ENCODE measurements at places on chromosomes 12 and 14.

DNA sequence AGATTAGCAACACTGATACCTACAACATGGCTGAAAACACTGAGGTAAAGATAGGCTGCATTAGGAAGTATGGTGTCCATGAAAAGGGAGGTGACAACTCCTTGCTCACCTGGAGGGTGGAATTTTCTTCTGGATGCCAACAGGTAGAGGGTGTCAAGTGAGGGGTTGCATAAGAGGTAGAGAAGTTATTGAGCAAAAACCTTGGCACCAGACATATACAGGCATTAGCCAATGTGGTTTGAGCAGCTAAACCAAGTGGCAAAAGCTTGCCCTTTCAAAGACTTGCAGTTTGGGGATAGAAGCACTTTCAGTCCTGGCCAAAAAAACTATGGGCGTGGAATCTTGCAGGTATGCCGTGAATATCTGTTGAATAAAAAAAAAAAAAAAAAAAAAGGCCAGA lies 3.8 kb downstream of the RITA1 start:
- DNase-seq: no peak

- no peak for DNase-seq
Observed at GRCh38 chr12:91328451-91328850, 145.8 kb upstream of the DCN start.

DNA sequence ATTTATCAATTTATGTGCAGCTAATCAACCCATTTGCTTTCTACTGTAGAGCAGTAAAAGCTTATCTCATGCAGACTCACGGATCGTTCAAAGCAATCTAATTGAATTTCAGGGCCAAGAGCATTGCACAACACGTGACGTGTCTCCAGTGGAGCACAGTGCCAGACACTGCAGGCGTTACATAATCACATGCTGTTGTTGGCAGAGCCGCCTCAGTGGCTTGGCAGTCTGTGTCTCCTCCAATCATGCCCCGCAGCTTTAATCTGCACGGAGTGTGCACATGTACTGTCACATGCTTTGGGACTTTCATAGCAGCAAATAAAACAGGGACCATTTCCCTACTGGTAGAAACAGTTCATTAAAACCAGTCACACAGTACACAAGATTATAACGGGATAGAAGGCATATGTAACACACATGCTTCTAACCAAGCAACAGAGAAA lies 309.3 kb downstream of the ITPR2 start:
- DNase-seq: no peak

GRCh38 chr14:91303091-91303923 lies 58.8 kb upstream of the GPR68 start:
- DNase-seq: peak; percentile 91

Measured in GM13977 (cell line).